ENCODE measurements at places on chromosomes 11 and 22. TPM values are rescaled to one million over a fixed set of nuclear protein-coding genes. Genes with fewer than 3 reads are reported as not detected.

Gene OR51B4
- not detected for total RNA-seq

Gene C11orf97
- total RNA-seq = not detected

Gene PGR
- total RNA-seq = 0.63 TPM

Gene TPH1
- 1.2 TPM for total RNA-seq

Gene OR4D5
- total RNA-seq = not detected

Gene HOATZ
- not detected for total RNA-seq

Gene PAMR1
- total RNA-seq = 278 TPM

Gene LAYN
- 34.2 TPM for total RNA-seq

Gene ALDH3B1
- 12.5 TPM for total RNA-seq

Gene MN1
- 55.9 TPM for total RNA-seq

Gene SLC29A2
- 0.36 TPM for total RNA-seq

Gene BRMS1
- 38.5 TPM for total RNA-seq

Gene RANBP1
- 191 TPM for total RNA-seq

Gene ACRV1
- total RNA-seq = not detected

Gene NAALADL1
- total RNA-seq = 9.7 TPM
